ENCODE measurements at places on chromosomes 7 and 10.

- DNase-seq, result no peak
Measured at GRCh38 chr7:114263219-114263618, 151.4 kb upstream of the FOXP2 start.

GRCh38 chr7:147145194-147145593 is 1028.6 kb downstream of the CNTNAP2 start:
- no peak for DNase-seq

GRCh38 chr7:72781161-72781560 is 46.8 kb downstream of the TYW1B start:
- no peak for DNase-seq

GRCh38 chr7:3065724-3066143 is 22.1 kb upstream of the CARD11 start:
- peak; percentile 38 for DNase-seq

- DNase-seq, result no peak
Measured at GRCh38 chr7:43926798-43927123, 525 bp downstream of the UBE2D4 start.

DNA sequence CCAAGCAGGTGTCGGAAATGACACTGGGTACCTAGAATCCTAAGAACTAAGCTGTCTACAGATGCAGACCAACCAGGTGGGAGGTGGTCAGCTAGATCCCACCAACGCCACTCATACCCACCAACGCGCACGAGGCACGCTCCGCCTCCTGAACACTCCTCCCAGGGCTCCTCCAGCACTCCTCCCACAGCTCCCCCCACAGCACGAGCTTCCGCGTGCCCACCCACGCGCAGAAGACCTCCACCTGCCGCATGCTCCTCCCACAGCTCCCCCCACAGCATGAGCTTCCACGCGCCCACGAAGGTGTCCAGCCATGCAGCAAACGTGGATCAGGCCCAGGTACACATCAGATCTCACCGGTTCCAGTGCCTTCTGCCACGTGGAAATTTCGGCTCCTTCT is 196.0 kb downstream of the MAD1L1 start:
- no peak for DNase-seq

- DNase-seq, result peak; percentile 98
Measured at GRCh38 chr7:1555046-1555812, 776 bp downstream of the TMEM184A start.

DNA sequence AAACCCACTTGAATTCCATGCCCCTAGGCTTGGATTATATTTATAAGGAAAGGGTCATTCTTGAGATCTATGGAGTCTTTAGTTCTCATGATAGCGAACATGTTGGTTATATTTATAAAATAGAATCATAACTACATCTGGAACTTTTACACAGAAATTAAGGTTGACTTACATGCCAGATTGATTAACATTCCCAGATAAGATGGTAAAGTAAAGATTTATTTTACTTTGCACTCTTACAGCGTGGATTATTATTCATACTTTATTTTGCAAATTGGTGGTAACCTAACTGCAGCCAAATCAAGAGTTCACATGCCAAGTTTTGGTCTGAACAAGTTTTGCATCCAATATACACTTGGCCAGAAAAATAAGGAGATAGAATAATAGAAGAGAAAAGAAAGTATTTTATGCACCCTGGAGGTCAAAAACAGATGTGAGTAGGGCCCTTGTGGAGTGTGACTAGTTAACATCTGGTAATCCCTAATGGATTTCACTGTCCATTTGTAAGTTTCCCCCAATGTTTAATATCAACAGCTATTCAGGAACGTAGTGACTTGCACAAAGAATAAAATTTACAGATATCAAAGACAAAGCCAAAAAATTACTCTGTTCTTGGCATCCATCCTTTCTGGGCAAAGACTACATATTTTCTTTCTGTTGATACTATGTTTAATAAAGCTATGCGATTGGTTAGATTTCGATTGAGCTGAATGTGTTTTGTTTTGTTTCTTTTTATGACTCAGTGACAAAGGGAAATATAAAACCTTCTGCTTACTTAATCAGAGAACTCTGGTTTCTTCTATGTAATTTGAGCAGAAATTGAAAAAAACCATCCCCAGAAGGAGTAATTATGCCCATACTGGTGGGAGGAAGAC is 10.1 kb upstream of the TMEM26 start:
- peak; percentile 83 for DNase-seq

DNA sequence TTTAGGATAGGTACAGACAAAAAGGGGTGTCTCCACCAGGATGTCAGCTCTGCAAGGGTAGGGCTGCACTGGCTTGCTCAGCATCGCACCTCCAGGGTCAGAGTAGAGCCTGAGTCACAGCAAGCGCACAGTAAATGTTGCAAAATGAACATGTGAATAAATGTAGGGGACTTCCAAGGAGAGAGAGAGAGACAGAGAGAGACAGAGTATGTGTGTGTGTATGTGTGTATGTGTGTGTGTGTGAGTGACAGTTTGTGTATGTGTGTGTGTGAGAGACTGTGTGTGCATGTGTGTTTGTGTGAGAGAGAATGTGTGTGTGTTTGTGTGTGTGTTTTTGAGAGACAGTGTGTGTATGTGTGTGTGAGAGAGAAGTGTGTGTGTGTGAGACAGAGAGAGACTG is 163.3 kb downstream of the RPS24 start:
- DNase-seq, result peak; percentile 56
